ENCODE measurements at places on chromosomes 3 and 15.

GRCh38 chr3:189685860-189686259, 54.7 kb downstream of the TP63 start:
- peak; percentile 87 for DNase-seq

DNA sequence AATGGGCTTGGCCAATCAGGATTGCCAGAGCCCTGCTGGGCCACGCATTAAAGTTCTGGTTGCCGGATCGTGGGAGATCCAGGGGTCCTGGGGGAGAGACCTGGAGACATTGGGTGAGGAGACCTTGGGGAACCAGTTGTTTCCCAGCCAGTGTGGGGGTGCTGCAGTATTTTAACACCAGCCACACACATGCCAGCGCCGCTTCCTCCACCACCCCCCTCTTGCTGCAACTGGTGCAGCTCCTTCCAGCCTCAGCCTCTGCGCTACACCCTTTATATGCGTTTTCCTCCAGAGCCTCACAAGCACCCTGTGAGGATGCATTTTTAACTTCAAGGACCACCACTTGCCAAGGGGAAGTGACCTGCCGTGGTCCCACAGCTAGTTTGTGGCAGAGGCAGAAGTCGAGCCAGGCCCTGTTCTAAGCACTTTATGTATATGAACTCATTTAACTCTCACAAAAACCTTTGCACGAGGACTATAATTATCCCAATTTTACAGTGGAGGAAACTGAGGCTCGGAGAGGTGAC, 29.4 kb upstream of the GRIP2 start:
- DNase-seq: no peak

GRCh38 chr3:100339786-100340185, 5.2 kb downstream of the NIT2 start:
- no peak for DNase-seq

GRCh38 chr3:179881791-179882190, 154.9 kb downstream of the PEX5L start:
- DNase-seq: no peak

DNA sequence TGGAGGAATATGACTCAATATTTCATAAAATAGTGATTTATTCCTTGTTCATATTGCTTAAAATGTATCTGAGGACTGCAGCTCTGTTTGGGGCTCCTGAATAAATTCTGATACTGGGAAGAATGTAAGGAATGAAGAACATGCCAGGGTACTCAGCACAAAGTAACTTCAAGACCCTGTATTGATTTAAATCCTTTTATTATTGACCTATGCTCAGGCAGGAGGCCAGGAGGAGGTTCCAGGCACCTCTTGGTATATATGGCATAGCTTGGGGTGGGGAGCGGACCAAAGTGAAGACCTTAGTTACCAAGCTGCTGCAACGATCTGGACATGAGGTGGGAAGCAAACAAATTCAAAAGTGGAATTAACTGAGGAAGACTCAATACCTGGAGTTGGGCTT, 142.8 kb upstream of the PEX5L start:
- no peak for DNase-seq

DNA sequence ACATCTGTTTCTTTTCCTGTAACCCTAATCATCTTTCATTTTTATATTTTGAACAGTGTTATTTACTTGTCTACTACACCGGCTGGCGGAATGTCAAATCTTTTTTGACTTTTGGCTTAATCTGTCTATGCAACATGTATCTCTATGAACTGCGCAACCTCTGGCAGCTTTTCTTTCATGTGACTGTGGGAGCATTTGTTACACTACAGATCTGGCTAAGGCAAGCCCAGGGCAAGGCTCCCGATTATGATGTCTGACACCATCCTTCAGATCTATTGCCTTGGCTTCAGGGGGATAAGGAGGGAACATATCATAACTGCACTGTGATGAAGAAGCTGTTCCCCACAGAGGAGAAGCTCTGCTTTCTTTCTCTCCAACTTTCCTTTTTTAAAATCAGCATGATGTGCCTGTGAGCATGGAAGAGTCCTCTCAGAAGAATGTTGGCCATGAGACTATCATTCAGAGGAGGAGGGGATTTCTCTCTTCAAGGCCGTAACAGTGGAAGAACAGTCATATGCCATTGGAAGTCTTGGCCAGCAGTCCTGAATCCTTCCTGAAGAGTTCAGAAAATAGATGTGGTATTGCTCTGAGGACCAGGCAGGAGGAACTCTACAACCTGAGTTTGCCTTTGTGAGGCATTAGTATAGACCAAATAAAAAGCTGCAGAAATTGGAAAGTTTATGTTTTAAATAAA, 69.9 kb downstream of the SEC22A start:
- no peak for DNase-seq

DNA sequence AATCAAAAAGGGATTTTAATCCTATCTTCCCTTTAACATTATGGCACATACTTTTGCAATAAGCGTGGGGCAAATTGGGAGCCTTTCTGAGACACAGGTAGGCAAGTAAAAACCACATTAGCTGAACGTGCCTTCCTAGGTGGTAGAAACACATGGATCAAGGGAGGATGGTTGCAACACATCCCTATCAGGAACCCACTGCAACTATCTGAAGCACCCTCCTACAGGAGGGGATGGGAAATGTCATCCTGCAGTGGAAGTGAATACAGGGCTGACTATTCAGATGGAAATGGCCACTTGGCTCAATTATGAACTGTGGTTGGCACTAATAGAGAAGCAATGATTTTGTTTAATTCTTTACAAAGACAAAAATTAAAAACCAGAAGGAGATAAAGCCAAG, 826.3 kb downstream of the FHIT start:
- no peak for DNase-seq

- DNase-seq: no peak
Observed at GRCh38 chr15:94052711-94053110, 178.7 kb upstream of the MCTP2 start.

- DNase-seq: peak; percentile 76
Observed at GRCh38 chr3:131072845-131073244, 46.2 kb downstream of the NEK11 start.

- peak; percentile 76 for DNase-seq
Observed at GRCh38 chr3:156812521-156813335, 13.4 kb upstream of the LEKR1 start.

DNA sequence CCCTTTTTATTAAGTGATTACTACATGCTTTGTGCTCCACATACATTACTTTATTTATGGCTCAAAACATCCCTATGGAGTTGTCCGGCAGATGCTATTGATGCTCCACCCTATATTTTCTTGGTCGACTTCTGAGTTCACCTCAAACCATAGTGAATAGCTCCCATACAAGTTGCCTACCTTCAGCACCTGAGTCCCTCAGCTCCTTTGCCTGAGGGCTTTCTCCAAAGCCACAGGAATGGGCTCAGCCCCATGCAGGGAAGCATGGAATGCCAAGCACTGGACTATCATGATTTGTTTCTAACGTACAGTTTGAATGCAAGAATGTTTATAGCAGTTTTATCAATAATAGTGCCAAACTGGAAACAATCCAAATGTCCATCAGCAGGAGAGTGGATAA, 124.8 kb upstream of the TNIK start:
- no peak for DNase-seq

GRCh38 chr15:63809452-63809851, 24.3 kb downstream of the HERC1 start:
- DNase-seq: no peak

GRCh38 chr15:64773606-64774005, 1.8 kb downstream of the RBPMS2 start:
- DNase-seq: no peak

- no peak for DNase-seq
Observed at GRCh38 chr3:17398959-17399551, 343.4 kb downstream of the TBC1D5 start.

- DNase-seq: peak; percentile 38
Observed at GRCh38 chr15:62985768-62986167, 56.8 kb upstream of the TPM1 start.

DNA sequence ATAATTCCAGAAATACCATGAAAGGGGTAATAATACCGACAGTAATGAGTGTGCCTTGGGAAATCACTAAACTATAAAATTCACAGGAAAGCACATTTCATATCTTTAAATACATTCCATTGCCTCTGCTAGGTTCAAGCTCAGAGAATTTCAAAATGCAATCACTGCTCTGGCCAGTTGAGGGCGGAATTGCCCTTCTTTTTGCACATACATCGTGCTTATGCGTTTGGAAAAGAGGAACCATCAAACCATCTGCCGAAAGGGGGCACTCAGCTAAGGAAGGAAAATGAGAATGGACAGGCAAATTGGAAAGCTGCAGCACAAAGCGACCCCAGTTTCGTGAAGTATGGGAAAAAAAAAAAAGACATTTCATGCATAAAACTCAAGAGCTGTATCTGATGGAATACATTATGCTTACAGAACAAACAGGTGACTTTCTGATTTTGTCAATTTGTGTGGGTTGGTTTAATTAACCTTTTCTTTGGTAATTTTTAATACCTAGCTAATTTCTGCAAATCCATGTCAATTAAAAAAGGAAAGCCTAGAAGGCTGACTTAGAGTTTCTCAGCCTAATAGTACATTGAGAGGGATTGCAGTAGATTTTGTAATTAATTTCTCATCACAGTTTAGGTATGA, 61.4 kb downstream of the TUSC7 start:
- DNase-seq: peak; percentile 82

DNA sequence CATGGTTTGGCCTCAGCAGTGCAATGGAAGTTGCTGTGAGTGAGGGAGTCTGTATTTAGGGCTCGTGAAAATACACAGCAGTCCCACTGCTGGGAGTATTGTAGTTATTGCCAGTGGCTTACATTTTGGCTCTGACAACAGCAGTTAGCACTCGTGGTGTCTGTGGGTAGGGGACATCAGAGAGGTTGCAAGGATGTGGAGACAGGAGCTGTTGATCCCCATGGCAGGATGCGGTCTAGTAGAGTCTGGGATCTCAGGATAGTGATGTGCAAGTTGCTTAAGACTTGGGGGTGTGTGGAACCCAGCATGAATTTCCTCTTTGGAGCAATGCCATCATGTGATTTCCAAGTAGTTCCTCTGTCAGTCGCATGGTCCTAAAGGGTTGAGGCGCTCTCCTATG, 59.9 kb downstream of the GALK2 start:
- DNase-seq: no peak

DNA sequence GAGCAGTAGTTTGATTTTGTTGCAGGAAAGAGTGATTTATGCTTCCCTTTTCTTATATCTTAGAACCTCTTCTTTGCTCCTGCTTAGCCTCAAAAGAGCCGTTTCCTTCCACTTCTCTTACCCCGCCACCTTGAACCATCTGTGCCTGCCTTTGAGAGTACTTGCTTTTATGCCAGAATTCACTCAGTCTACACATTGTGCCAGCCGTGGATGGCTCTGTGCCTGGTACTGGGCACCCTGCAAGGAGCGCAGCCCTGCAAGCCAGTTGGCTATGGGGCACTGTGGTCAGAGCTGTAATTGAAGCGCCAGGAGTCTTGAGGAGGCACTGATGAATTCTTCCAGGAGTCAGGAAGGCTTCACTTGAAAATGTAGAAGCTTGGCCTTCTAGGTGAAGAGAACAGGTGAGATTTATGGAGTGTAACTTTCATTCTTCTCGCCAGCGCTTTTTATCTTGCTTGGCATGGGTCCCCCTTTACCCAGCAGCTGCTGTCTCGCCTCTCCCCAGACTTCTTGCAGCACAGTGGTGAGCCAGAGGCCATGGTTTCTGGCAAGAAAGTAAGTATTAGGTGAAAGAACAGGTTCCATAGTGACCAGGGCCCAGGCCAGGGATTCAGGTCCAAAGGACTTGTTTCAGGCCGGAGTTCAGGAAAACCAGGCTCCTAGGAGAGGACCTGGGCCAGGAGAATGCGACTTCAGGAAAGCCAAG, 4.9 kb downstream of the TMED3 start:
- DNase-seq: no peak

- DNase-seq: peak; percentile 48
Observed at GRCh38 chr15:66862111-66862939, 160.3 kb downstream of the SMAD6 start.

DNA sequence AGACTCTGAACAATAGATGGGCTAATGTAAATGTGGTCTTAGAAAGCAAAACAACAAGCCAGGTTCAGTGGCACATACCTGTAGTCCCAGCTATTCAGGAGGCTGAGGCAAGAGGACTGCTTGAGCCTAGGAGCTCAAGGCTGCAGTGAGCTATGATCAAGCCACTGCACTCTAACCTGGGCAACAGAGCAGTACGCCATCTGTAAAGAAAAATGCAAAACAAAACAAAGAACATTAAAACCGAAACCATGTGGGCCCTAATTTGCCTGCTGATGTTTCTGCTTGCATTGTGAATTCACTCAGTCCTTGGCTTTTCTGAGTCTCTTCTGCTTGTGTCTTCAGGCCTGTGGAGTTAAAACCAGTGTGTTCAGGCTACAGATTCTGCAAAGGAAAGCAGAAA, 56.7 kb downstream of the CCNL1 start:
- no peak for DNase-seq

GRCh38 chr3:99842826-99843589, 25.3 kb downstream of the CMSS1 start:
- DNase-seq: peak; percentile 77

DNA sequence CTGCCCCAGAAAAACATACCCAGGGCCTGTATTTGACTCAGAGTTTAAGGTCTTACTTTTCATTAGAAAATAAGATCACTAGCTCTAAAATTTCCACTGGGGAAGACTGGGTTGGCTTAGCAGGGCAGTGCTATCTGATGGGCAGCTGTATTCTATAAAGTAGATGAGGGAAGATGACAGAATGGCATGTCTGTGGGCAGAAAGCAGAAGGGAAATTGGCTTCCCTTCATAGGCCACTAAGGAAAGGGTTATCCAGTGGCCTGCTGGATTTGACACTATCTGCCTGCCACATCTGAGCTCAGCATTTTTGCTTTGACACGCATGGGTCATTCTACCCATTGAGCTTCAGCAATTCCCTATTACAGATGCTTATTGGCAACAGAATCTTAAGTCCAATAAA, 461.3 kb upstream of the RASGRP1 start:
- peak; percentile 26 for DNase-seq

DNA sequence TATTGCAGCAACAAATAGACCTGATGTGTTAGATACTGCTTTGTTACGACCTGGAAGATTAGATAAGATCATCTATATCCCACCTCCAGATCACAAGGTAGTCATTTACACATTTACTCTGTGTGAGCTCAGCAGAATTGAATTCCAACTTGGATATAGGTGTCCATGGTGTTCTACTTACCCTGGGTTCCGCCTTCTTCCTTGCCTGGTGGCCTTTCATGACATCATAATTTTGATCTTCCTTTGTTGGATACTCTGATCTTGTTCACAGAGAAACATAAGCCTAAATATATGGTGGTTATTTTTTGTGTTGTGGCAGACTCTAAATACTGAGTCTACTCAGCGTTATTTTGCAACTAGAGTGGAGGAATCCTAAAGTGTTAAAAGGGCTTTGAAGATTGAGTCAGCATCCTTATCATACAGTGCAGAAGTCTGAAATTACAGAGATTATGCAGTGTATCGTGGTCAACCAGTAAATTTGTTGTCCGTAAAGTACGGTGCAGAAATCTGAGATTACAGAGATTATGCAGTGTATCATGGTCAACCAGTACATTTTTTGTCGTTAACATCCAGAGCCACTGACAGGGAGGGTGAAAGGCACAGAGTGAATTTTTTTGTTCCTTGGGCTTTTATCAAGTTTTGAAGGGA, 39.1 kb upstream of the GATM start:
- no peak for DNase-seq
